ENCODE measurements at places on chromosomes 4 and X.
A peak's percentile ranks its signal among the peaks of the same experiment; 100 is the strongest.

- DNase-seq, result no peak
Observed at GRCh38 chrX:131779741-131780140, 235.9 kb downstream of the OR13H1 start.

GRCh38 chr4:124135409-124135813 lies 577.1 kb downstream of the ANKRD50 start:
- no peak for DNase-seq

DNA sequence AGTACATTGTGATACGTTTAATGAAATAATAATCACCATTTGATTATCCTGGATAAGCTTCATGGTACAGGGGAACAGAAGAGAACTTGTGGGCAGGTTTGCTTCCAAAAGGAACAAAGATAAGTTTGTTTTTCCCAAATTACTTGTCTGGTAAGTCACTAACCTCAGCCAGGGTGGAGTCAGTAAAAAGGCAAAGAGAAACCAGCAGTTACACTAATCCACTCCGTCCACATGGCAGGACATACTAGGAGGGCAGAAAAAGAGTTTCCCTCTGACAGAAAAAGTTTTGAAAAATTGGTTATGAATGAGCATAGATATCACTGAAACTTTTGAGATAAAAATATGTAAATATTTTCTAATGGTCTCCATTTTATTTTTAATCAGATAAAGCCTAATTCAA lies 285.9 kb downstream of the IL15 start:
- DNase-seq, result no peak

- no peak for DNase-seq
Observed at GRCh38 chrX:130091980-130092522, 18.2 kb downstream of the ELF4 start.

GRCh38 chr4:84751707-84752106 lies 168.8 kb downstream of the CDS1 start:
- no peak for DNase-seq

GRCh38 chrX:95441836-95442235 lies 1242.8 kb upstream of the DIAPH2 start:
- no peak for DNase-seq

DNA sequence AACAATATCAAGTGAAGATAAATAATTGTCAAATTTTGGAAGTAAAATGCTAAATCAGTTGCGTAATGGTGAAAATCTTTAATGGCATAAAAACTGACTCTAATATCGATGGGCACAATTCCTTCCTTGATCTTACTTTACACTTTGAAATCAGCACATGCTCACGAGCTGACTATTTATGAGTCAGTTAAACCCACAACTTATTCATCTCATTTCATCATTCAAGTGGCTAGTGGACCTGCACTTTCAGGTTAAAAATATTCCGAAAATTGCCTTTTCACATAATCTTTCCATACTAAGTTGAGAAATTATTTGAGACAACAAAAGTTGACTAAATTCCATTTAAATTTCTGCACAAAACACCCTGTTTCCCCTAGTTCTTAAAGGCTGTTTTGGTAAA lies 582.1 kb upstream of the TENM3 start:
- no peak for DNase-seq

GRCh38 chr4:61200187-61200915 lies at the start of gene ADGRL3:
TSS of gene ADGRL3 (plus strand) at chr4:61200326.
- DNase-seq, result peak; percentile 90

DNA sequence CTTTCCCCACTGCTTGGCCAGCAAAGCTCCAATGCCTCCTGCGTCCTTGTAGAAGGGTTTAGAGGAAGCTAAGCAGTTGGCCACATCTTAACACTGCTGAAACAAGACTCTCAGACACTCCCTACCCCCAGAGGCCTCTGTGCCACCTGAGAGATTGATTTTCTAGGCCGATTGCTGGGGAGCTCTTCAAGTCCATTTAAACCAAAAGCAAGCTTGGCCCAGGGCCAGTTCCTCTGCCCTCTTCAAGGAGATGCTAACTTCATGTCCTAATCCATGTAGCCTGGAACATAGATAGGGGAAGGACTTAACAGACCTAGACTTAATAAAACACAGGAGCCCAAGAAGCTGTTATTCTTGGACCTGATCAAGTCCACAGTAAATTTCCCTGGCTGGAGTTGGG lies 27.2 kb upstream of the FMR1NB start:
- DNase-seq, result no peak

DNA sequence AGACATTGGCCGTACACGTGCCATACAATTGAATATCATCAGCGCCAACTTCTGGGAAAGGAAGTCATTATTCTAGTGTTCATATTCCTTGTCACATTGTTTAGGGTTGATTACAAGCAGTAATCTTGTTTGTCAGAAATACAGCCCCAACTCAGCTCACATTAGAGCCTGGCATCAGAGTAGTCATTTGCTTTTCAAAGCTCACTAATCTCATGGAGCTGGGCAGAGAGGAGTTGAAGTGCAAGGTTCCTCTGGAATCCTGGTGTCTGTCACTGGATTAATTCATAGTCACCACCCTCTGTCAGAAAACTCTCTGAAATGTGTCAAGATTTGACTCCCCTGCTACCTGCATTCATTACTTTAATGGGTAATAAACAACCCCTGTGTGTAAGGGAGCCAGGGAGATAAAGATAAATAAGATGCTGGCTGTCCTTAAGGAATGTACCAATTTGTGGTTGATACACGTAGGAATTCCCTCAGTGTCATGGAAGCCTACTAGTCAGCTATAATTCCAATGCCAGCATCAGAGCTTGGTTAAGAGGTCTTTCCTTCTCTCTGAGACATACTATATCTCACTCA lies 43.7 kb upstream of the S100G start:
- DNase-seq, result no peak

- DNase-seq, result no peak
Observed at GRCh38 chr4:81506731-81507130, 35.0 kb upstream of the RASGEF1B start.

DNA sequence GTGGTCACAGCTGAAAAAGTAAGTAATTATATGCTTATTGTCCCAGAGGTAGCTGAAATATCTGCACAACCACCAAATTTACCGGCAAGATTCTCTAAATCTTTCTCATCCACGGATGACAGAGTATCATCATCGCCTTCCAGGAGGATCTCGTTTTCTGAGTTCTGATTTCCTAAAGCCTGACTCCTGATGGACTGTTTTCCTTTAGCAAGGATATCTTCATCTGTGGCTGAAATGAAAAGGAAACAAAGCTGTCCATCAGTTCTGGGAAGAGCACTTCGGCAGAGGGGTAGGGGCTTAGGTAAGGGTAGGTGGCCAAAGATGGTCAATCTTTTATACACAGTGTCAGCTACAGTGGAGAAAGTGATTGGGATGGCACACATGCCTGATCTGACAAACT lies 8.7 kb downstream of the MAB21L2 start:
- DNase-seq, result no peak

DNA sequence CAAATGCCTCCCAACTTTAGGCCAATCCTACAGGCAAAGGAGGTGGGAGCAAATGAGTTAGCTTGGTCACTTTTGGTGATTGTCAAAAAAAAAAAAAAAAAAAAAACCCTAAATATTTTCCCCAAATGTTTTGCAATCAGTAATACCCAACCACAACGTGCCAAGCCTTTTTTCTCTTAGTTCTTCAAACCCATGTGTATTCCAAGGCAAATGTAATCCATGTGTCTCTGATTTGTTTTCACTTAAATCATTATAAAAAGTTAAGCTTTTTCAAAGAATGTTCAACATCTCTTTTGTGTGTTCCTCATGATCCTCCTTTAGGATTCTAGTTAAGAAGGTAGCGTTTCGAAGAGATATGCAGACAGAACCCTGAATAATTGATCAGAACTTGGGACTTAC lies 328.4 kb downstream of the PAPSS1 start:
- no peak for DNase-seq

- no peak for DNase-seq
Observed at GRCh38 chr4:146488495-146489174, 33.1 kb downstream of the SLC10A7 start.

DNA sequence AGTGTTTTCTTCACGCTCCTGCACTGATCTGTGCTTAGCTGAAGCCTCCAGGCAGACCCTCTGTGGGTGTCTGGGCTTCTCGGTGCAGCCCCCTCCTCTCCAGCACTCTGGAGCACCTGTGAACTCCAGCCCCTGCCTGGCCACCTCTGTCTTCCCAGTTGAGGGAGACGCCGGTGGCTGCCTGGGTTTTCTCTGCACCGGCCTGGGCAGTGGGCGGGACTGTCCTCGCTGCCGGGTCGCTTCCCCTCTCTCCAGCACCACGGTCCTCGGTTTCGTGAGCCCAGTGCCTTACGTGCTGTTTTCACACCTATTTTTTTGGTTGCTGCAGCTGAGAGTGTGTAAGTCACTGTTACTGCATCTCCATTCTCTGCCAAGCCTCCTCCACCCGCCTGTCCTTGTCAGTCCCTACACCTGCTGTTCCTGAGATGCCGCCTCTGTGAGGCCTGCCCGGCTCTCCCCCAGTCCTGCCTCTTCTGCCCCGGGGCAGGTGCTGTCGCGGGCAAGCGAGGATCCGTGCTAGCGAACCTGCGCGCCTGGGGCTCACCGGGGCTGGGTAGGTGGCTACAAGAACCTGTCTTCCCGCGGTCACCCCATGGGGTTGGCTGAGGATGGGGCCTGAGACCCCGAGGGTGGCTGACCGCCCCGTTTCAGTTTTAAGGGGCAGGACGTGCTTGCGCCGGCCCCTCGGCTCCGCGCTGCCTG lies 2.4 kb upstream of the FGFRL1 start:
- no peak for DNase-seq

GRCh38 chr4:79046016-79046592 lies 106.9 kb upstream of the PAQR3 start:
- no peak for DNase-seq

DNA sequence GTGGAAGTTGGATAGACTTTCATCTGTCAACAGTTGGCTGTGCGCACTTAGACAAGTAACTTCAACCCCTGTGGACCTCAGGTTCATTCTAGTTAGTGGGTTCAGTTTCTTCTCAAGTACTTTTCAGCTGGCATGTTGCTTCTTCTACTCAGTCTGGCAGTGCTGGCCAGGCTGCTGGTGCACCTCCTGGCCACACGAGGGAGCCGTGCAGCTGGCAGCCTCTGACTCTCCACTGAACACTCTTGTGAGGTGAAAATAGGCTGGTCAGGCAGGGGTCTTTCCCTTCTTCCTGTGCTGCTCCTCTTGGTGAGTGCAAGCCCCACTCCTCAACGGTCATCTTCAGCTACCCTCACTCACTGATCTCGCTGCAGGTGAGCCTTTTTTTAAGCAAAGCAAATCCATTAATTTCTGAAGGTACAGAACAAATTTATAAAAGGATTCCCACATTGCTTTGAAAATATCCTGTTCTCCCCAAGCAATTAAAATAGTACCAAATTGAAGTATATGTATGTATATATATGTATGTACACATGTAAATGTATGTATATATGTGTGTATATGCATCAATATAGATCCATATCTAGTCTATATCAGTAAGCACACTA lies 30.6 kb downstream of the LONRF3 start:
- DNase-seq, result no peak

GRCh38 chr4:128009428-128009827 lies 44.2 kb downstream of the ABHD18 start:
- DNase-seq, result no peak

GRCh38 chrX:18885328-18886004 lies 98.4 kb downstream of the PHKA2 start:
- DNase-seq, result no peak

DNA sequence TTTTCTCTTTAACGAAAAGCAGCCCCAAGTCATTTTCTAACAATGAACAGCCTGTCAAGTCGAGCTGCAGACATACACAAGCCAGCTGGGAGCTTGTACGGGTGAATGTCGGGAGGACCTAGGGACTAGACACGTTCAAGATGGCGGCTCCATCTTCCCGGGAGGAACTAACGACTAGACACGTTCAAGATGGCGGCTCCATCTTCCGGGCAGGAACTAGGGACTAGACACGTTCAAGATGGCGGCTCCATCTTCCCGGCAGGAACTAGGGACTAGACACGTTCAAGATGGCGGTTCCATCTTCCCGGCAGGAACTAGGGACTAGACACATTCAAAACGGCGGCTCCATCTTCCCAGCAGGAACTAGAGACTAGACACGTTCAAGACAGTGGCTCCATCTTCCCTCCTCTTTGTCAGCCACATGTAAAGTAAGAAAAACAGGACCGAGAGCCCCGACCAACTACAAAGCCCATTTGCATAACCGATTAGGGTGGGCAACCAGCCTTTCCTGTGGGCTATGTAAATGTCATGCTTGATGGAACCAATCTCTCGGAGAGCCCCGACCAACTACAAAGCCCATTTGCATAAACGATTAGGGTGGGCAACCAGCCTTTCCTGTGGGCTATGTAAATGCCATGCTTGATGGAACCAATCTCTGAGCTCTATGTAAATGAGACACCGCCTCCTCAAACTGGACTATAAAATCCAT lies 175.5 kb downstream of the DHRSX start:
- DNase-seq, result no peak

GRCh38 chr4:68358988-68359387 lies 9.1 kb upstream of the YTHDC1 start:
- DNase-seq, result no peak
